ENCODE measurements at places on chromosomes 1 and 21. TPM values are rescaled to one million over a fixed set of nuclear protein-coding genes. Genes with fewer than 3 reads are reported as not detected.

GRCh38 chr21:43318841-43319781, 107.8 kb downstream of the SIK1 start:
- no peak for DNase-seq

DNA sequence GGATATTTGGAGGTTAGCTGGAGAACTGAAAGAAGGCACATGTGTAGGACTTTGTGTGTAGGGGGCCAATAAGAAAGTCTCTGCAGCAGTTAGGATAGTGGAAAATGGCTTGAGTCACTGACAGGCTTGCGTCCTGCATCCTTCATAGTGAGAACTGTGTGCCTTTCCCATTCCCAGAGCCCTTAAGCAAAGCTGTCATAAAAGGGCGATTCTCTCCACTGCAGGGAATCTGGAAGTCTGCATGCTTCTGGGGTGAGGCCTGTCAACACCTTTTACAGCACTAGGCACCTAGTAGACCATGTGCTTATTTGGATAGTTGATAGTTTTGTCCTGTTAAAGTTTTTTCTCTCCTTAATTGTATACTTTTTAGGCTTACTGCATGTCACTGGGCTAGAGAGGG, 39.4 kb upstream of the MACF1 start:
- no peak for DNase-seq

GRCh38 chr1:115275216-115275615, 62.8 kb downstream of the NGF start:
- no peak for DNase-seq

GRCh38 chr1:16924919-16925477, 3.3 kb downstream of the CROCC start:
- DNase-seq: no peak

GRCh38 chr1:226634166-226634588, 85.6 kb downstream of the STUM start:
- DNase-seq: peak; percentile 78

DNA sequence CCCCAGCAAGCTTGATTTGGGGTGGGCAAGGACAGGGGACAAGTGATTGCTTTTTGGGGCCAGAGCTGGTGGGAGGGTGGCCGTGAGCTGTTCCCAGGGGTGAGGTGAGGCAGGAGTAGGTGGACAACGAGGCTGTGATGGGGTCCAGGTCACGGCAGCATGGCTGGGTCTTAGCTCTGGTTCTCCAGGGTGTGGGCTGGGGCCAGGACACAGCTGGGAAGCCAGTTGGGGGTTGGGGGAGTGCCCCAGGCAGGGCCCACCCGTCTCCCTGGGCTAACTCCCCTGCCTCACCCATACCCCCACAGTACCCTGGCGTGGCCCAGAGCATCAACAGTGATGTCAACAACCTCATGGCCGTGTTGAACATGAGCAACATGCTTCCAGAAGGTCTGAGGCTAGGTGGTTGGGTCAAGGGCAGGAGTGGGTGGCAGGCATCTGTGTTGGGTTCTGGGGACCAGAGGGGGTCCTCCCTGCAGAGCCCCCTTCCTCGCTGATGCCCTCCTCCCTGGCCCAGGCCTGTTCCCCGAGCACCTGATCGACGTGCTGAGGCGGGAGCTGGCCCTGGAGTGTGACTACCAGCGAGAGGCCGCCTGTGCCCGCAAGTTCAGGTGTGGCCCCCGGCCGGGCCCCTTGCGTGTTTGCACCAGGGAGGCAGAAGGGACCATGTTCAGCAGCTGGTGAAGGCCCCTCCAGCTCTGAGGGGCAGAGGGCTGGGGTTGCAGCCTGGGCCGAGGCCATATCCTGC, 43.3 kb downstream of the COQ8A start:
- DNase-seq: no peak

GRCh38 chr1:47533793-47534328, 96.0 kb downstream of the FOXD2 start:
- no peak for DNase-seq

GRCh38 chr1:30286241-30286987, 437.0 kb downstream of the MATN1 start:
- no peak for DNase-seq

GRCh38 chr1:245241526-245242130, 86.8 kb downstream of the KIF26B start:
- DNase-seq: no peak

DNA sequence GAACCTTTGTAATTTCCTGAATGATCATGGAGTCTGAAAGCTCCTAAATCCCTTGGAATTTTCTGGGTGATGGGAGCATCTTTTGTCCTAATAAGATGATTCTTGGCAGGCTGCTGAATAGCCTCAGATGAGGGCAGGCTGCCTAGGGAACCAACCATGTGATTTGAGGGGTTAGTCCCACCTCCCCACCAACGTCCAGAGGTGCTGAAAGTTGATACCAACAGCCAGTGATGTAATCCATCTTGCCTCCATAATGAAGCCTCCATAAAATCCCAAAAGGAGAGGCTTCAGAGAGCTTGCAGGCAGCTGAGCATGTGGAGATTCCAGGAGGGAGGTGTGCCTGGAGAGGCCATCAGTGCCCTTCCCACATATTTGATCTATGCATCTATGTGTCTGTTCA, 43.7 kb downstream of the GTF2B start:
- DNase-seq: no peak

GRCh38 chr1:199550199-199551065, 477.1 kb upstream of the NR5A2 start:
- DNase-seq: no peak

DNA sequence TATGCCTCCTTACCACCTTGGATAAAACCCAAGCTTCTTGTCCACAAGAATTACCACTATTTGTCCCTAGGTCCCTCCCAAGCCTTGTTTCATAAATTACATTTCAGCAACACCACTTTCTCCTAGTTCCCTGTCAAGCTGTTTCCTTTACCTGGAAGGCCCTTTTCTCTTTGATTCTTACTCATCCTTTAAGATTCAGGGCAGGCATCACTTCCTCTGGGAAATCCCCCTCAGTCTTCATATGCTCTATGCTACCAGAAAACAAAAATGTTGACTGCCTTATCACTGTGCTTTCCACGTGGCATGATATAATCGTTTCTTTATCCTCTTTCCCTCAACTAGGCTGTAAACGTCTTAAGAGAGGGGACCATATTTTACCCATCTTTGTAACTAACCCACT, 102.7 kb downstream of the LYST start:
- DNase-seq: no peak

DNA sequence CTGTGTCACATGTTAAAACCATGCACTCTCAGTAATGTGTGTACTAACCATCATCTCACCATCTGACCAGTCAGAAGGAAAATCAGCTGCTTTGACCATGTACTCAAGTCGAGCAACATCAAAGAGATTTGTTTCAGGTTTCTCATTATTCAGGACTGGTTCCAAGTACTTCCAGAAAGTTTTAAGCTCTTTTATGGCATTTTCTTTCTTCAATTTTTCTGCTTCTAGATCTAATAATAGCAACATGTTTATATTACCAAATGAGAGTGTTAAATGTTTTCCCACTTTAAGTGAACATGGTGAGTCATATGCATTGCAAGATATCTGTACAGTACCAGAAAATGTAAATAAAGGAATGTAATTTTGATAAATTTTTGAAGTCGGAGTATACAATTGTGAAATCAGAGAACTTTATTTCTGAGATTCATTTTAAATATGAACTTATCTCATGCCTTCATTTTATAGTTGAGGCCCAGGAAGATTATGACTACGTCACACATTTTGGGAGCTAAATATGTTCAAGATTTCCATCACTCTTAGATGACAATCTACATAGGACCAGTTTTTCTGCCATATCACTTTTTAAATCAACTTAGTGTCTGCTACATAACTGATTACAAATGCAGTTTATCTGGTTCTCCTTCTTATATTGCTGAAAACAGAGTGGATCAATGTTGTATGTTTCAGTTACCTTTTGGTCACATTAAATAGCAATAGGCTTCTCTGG, 87.2 kb downstream of the SPAG17 start:
- no peak for DNase-seq

GRCh38 chr1:191508239-191508638, 650.0 kb upstream of the RGS18 start:
- DNase-seq: no peak

DNA sequence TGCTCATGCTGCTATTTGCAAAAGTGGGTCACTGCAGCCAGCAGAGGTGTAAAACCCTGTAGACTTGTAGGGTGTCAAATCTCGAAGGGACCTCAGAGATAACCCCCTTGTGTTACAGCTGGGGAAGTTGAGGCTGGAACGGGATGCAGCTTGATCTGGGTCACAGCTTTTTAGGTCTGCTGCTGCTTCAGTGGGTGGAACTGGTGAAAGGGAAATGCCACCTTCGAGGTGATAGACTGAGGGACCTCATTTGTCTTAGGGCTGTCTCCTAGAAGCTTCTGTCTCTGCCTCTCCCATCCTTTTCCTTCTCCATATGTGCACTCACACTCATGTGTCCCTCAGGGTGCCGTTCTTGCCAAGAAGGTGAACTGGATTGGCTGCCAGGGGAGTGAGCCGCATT, 35.4 kb downstream of the QSOX1 start:
- no peak for DNase-seq

DNA sequence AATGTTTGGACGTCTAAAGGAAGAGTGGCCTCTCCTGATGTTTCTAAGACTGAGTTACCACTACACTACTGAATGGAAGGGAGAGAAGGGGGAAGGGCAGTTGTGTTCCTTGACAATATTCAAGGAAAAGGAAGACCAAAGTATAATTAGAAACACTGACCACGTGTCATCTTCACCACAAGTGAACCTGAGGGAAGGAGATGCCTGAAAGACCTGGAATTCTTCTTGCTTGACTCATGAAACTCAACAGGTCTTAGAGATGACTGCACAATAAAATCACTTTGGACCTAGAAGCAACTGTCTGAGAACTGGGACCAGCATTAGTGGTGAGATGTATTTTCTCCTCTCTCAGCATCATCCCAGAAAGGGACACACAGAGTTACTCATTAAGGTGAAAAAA, 56.7 kb downstream of the PTPN14 start:
- DNase-seq: no peak

- DNase-seq: no peak
Measured at GRCh38 chr21:34553151-34553952, 41.3 kb upstream of the KCNE1 start.

OPN3 gene
- 18.1 TPM for total RNA-seq

ITLN2 gene
- not detected for total RNA-seq

NHLH1 gene
- 0.10 TPM for total RNA-seq

GPR89A gene
- 32.8 TPM for total RNA-seq

UBE2U gene
- total RNA-seq: not detected

FNDC10 gene
- total RNA-seq: 7.9 TPM

SRGAP2B gene
- 31.1 TPM for total RNA-seq
